ENCODE measurements at places on chromosomes 16 and 17.

DNA sequence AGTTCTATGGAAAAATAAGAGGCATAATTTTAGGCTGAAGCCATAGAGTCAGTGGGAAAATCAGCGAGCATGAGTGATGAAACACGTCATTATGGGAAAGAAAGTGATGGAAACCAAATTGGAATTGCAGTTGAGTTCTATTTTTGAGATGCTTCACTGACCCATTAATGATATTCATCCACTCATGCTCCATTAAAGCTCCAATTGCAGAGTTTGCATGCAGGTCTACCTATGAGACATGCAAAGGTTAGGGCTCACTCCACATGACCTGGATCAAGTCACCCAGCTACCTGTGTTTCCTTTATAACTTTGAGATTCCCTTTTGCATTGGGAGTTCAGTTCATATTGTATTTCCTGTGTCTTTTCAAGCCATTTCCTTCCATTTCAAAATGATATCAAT, 8.0 kb upstream of the KRTAP2-4 start:
- DNase-seq: no peak

- DNase-seq: no peak
These were observed 1.2 kb upstream of the METTL26 start for GRCh38 chr16:637081-638018.

DNA sequence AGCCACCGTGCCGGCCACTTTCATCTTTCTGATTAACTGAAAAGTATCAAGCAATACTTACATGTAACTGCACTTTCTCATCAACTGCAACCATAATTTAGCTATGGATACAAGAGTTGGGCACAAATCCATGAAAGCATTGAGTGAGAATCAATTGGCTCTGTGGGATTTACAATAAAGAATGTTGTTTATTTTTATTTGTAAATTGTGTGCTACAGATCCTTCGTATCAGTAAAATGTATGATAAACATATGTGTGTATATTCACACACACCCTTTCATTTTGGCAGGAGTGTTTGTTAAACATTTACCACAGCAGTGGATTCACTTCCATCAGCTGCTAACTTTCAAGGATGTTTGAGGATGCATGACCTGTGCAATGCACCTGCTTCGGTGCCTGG, 411.0 kb downstream of the WWOX start:
- no peak for DNase-seq

DNA sequence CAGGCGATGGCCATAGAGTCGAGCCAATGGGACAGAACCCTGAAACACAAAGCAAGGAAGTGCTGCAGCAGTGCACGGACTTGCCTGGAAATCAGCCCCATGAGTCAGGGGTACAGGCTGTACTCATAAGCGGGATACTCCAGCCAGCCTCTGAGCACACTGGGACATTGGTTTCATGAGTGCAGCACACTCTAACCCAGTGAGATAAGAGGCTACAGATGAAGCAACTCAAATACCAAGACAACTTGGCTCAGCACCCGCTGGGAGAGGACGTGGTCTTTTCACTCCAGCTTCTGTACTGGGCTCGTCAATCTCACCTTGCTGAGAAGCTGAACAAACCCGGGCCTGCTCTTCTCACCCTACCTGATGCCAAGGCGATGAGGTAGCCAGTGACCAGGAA, 98.2 kb downstream of the AXIN2 start:
- DNase-seq: no peak

- DNase-seq: no peak
These were observed 23.8 kb downstream of the TBC1D3B start for GRCh38 chr17:36152639-36153120.

- no peak for DNase-seq
These were observed 55.4 kb upstream of the DOC2B start for GRCh38 chr17:236641-237405.

GRCh38 chr17:21474815-21475214, 98.7 kb downstream of the KCNJ12 start:
- no peak for DNase-seq

GRCh38 chr17:70871180-70871818, 702.0 kb downstream of the KCNJ2 start:
- DNase-seq: no peak

DNA sequence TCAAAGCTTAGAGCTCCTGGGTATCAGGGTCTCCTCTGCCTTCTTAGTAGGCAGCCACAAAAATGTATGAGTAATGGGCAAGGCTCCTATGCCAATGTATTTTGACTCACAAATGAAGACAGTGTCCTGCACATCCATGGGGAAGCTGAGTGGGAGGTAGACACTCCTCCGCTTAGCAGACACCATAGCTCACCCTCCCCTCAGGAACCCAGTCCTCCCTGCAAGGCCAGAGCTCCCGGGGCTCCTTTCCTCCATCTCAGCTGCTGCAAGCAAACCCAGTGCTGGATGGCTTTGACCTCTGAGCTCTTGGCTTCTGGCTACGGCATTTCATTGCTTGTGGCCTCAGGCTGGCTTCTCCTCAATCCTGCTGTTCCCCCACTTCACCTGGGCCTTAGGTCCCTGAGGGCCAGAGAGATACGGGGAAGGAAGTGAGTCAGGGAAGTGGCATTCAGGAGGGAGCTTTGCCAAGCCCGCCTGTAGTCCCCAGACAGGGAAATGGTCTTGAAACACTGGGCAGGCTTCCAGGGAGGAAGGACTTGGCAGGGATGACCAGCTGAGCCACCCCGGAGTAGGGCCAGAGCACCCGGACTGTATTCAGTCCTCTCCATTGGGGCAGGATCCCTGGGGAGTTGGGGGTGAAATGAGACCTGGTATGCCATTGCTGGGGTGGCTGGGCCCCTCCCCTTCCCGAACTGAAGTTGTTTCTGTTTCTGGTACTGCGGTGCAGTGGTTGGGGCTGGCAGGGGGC, 4.5 kb downstream of the ABCC3 start:
- DNase-seq: no peak

DNA sequence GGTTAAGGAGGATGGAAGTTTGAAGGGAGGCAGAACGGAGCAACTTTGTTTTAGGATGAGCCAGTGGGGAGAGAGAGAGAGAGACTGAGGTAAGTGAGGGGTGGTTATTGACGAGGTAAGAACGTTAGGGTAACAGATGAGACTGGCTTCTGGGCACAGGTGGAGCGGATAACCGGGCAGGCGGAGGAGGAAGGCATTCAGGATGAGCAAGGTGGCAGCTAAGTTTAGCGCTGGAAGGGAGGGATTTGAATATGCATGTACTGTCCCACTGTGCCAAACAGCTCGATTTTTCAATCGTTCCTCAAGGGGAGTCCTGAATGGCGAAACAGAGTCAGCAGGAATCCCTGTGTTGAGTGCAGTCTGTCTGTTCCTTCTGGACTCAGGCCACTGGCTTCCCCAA, 35.8 kb downstream of the CACNG3 start:
- DNase-seq: no peak

- DNase-seq: no peak
These were observed 3.2 kb downstream of the ACLY start for GRCh38 chr17:41915566-41915965.

DNA sequence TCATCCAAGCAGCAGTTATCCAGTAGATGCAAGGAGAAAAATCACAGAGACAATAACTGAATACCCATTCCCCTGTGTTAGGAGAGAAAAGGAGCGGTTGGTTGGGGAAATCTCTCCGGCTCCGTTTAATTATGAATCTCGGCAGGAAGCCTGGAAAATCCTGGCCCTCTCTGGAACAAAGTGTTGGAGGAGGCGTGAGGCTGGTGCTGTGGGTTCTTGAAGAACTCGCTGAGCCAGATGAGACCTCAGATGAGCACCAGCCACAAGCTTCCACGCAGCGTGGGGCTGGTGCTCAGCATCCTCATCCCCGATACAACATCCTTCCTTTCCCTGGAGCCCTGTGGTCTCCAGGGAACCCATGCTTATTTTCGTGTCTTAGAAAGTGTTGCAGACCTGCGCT, 39.7 kb downstream of the CACNG4 start:
- no peak for DNase-seq

GRCh38 chr17:61531223-61531622, 59.8 kb downstream of the NACA2 start:
- no peak for DNase-seq

GRCh38 chr16:66653581-66654350, 42.8 kb downstream of the CMTM4 start:
- DNase-seq: no peak

GRCh38 chr16:31258366-31258765, 1.4 kb upstream of the ITGAM start:
- DNase-seq: no peak

GRCh38 chr17:50626037-50626574, 8.6 kb upstream of the ABCC3 start:
- peak; percentile 60 for DNase-seq

- no peak for DNase-seq
These were observed 92.8 kb upstream of the PMFBP1 start for GRCh38 chr16:72264771-72265170.
